ENCODE measurements at places on chromosomes 12 and 14.

DNA sequence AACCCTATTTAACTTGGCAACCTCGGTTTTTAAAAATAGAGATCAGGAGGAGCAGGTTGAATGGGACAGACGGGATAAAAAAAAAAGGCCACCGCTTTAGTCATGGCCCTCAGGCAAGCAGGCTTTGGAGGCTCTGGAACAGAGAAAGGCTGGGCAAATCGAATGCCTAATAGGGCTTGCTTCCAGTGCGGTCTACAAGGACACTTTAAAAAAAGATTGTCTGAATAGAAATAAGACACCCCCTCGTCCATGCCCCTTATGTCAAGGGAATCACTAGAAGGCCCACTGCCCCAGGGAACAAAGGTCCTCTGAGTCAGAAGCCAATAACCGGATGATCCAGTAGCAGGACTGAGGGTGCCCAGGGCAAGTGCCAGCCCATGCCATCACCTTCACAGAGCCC is 265.8 kb downstream of the CPNE8 start:
- no peak for DNase-seq

- no peak for DNase-seq
These were observed 27.2 kb upstream of the PTPRB start for GRCh38 chr12:70664465-70664881.

DNA sequence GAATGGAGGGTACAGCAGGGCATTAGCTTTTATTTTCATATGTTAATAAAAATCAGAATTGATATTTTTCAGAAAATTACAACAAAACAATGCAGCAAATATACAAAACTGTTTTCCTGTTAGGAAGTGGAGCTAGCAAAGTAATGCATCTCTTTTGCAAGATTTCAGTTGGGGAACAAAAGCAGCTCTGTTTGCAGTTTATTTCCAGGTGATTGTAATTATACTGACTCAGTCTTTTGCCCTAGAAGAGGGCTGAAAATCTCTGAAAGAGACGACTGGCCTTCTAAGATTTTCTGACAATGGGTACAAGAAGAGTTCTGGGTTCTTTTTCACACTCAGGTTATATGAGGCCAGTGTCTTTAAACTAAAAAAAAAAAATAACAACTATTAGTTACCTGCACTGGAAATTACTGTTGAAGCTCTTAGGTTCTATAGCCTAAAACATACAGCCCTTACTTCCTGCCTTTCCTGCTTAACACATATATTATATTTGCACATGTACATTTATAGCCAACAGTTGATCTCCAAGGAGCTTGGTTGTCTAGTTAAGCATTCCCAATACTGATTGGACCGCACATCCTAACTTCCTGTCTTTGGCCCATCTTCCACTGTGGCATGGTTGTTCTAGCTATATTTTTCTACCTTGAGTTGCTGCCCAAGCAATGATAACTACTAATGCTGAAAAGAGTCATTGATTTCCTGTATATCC is 199.1 kb upstream of the KRR1 start:
- DNase-seq: no peak

- DNase-seq: peak; percentile 67
These were observed 45.1 kb upstream of the PNMA1 start for GRCh38 chr14:73759183-73759713.

- DNase-seq: no peak
These were observed 33.6 kb upstream of the PCNX1 start for GRCh38 chr14:70873627-70874026.

- no peak for DNase-seq
These were observed 36.1 kb upstream of the CRY1 start for GRCh38 chr12:107129315-107129930.

DNA sequence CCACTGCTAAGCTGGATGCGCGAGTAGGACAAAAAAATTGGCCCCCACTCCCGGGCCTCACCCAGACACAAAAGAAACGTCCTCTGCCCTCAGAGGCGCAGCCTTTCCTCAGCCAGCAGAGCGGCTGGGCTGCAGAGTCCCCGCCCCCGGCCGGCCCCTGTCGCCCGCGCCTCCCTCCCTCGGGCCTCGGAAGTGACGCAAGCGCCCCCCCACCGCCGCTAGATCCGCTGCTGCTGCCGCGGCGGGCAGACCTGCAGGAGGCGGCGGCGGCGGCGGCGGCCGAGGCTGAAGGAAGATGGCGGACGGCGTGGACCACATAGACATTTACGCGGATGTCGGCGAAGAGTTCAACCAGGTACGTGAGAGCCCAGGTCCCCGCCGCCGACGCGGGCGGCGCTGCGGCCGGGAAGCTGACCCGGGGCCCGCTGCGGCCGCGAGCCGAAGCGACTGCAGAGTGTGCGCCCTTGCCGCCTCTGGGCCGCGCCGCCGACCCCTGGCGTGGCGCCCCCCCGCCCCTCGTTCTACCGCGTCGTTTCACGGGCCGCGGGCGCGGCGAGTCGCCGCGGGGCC is at the start of gene CPSF6:
CPSF6 (plus strand) TSS at position 218 of the 570 bp plus-strand sequence; CDS start at position 296, 78 bp downstream.
- peak; percentile 86 for DNase-seq

GRCh38 chr12:20477672-20478071 is 109.3 kb downstream of the PDE3A start:
- DNase-seq: no peak

- DNase-seq: no peak
These were observed 161.7 kb upstream of the PARP11 start for GRCh38 chr12:4034921-4035320.

DNA sequence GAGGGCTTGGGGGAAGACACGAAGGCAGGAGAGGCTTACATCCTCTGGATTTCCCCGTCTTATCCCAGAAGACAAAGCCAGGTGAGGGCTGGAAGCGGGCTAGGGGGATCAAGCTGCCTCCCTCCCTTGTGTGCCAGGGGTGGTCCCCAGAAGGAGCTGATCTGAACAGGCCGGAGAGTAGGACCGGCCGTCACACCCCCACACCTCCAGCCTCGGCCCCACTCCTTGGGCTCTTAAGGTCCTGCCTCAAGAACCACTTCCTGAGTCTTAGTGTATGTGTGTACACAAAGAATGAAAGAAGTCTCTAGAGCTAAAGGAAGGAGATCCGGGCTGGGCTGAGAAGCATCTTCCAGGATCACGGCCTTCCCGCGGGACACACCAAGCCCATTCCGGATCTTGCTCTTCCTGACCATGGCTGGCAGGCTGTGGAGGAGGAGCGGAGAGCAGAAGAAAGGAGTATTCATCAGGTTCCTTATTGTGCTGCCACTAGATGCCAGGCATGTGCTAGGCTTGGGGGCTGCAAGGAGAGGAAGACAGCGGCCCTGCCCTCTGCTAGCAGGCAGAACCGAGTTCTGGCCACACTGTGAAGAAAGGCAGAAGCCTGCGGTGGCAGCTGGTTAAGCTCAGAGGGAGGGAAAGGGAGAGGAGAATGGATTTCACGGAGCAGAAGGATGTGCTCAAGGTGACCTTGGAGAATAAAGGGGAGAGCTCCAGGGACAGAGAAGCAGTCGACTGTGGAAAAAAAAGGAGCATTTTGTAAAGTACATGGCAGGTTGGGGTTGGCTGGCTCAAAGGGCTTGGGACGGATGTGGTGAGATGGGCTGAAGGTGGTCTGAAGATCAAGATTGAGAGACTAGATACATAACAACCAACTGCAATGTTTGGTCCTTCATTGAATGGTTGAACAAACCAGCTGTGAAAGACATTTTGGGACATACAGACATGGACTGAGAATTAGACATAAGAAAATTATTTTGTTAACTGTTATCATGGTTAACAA is 1.3 kb upstream of the CD63 start:
- no peak for DNase-seq

- DNase-seq: no peak
These were observed 2.0 kb downstream of the CRY1 start for GRCh38 chr12:107091381-107091780.

- no peak for DNase-seq
These were observed 63.6 kb upstream of the RESF1 start for GRCh38 chr12:31895449-31896150.

DNA sequence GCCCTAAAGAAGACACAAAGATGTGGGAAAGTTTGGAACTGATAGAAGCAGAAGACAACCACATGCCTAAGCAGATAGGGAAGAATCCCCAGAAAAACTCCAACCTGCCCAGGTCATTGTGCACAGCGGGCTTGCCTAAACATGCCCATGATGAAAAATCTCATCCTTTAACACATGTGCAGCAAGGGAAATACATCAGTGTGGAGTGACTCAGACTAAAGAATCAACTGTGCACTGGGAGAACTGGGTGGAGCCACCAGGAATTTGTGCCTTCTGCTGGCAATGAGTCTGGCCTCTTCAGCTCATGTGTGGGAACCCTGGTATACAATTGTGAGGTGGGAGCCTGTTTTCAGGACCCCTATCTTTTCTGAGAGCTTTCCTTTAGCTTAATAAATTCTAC is 398.5 kb downstream of the FSCB start:
- DNase-seq: no peak

DNA sequence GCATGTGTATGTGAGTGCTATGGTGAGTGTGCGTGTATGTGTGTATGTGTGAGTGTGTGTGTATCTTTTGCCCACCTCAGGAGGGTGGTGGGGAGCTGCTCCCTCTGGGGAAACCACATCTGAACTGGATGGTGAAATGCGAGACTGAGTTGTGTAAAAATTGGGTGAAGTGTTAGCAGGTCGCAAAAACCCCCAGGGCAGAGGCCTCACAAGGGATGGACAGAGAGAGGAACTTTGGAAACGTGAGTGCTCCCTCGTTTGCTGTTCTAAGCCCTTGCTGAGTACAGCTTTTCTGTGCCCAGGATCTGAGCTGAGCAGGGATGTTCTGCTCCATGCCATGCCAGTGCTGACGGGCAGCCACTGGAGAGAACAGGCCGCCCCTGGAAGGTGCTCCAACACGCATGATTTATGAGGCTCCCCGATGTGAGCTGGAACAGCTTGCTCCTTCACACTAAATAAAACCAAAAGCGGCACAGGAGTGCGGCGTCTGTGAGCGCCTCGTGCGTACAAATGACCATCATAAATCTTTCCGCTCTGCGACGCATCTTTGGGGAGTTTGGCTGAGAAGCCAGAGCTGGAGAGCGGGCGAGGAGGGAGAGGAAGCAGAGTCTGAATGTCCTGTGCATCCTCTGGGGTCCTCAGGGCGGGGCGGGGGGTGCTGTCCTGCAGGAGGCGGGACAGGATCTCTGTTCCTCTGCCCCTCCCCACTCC is 14.1 kb upstream of the GALNT9 start:
- no peak for DNase-seq

GRCh38 chr14:52400846-52401245 is 86.7 kb downstream of the PTGER2 start:
- no peak for DNase-seq

DNA sequence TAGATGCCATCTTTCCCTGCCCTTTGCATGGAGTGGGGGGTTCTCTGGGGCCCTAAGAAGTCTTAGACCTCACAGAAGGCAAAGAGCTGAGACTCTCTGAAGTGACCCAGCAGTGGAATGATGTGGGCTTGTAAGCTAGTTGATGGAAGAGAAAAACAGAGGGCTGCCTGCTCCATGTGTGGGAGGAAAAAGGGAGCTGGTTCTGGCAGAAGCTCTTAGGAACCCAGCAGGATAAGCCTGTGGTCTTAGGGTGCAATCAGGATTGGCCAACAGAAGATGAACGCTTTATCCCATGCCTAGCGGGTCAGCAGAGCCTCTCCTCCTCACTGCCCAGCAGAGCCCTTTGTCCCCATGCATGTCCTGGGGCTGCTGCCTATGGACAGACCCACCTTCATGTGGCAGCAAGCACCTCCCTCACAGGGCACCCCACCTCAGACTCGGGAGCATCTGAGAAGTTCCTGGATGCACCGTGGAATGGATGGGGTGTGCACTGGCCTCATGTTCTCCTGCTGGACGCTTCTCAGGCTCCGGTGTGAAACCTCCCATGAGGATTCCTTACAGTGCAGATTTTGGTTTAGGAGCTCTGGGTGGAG is 152.7 kb downstream of the ADGRD1 start:
- DNase-seq: no peak

DNA sequence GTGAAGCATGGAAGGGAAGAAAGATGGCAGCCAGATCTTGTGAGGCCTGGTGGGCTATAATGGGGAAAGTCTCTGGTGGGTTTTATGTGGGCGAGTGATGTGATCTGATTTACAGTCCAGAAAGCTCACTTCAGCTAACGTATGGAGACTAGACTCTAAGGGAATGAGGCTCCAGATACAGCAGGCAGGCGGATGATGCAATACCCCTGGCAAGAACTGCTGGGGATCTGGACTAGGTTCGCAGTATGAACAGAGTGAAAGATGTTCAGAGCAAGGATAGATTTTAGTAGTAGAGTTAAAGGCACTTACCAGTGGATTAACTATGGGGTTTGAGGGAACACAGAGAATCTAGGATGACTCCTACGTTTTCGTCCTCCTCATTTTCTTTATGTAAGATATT is 253.1 kb downstream of the ANO2 start:
- no peak for DNase-seq

GRCh38 chr12:65942102-65942501 is 117.8 kb downstream of the HMGA2 start:
- no peak for DNase-seq

- DNase-seq: no peak
These were observed 275.0 kb upstream of the ATP2B1 start for GRCh38 chr12:89983622-89984021.

DNA sequence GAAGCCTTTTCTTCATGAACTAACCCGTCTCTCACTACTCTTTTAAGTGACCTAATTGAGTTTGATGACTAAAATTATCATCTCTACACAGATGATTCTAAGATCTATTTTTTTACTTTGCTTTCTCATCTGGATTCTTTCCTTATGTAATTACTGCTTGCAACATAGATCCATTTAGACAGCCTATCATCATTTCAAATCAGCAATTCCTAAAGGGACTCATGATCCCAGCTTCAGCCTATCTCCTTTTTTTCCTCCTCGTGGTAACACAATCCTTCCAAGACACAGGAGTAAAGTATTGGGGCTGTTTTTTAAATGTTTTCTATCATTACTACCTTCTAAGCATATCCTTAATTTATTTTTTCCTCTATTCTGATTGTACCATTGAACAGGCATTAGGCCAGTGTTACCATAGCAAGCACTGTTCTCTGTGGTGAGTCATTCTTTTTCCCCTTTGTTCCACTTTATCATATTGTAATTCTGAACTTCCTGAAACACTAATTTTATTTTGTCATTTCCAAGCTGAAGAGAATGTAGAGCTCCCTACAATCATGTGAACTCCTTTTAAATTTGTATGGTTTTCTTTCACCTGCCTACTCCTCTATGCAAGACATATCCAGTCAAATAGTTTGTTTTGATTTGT is 190.4 kb upstream of the FAR2 start:
- no peak for DNase-seq

- DNase-seq: no peak
These were observed at the start of gene LPAR5 for GRCh38 chr12:6635856-6636531. Gene LPAR5, minus strand, starts transcription at chr12:6635959. Its CDS starts 14,711 bp downstream, at chr12:6621248.

- DNase-seq: no peak
These were observed 8.1 kb downstream of the CIT start for GRCh38 chr12:119868992-119869391.

GRCh38 chr12:80178846-80179245 is 79.5 kb downstream of the OTOGL start:
- no peak for DNase-seq

- no peak for DNase-seq
These were observed 7.5 kb downstream of the ITPR2 start for GRCh38 chr12:26825459-26826016.

DNA sequence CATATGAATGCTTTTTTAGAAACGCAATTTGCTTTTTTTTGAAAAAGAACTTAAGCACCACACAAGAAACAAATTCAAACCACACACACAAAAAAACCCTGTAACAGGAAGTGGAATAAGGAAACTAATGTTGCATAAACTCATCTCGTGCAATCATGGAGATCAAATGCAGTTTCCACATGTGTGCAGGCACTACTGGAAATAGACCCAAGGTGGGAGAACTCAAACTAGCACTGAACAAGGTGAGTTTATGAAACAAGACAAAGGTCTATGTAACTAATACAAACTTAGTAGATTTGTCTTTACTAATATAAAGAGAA is 17.5 kb downstream of the NIN start:
- no peak for DNase-seq

GRCh38 chr14:67729072-67729885 is 27.6 kb downstream of the RDH12 start:
- DNase-seq: no peak

Data from HuH-7.5 (cell line).